NCI-H526 (cell line): ENCODE measurements at places on chromosomes 7 and 10.

GRCh38 chr10:30719832-30720231, 90.3 kb upstream of the LYZL2 start:
- DNase-seq, result no peak

DNA sequence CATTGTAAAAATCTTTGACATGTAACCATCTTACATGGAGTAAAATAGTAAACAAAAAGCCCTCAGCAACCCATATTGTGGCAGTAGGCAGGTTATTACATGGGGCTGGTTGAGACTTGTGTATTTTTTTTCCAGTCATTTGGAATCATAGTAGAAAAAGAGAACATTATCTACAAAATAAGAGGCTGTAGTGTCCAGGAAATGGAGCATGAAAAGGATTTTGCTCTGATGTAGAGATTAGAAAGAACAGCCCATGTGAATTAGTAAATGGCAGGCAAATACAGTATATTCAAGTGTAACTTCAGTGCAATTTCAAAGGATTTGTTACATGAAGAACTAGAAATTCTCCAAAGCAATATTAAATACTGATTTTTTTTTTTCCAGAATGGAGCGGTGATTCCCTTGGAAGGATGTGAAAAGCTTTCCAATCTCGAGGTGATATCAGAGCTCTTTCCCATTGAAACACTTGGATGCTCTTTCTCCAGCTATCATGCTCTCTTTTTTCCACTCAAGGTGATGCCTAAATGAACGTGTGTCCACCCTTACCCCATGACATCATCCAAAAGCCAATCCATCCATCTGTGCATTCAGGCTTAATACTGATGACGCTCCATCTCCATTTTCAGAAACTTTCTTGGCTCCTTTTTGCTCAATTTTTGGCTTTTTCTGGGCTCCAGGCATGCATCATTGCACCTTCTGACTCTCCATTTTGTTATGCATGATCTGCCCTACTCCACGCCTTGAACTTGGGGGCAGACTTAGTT, 1034.7 kb downstream of the TYW1 start:
- DNase-seq, result no peak

DNA sequence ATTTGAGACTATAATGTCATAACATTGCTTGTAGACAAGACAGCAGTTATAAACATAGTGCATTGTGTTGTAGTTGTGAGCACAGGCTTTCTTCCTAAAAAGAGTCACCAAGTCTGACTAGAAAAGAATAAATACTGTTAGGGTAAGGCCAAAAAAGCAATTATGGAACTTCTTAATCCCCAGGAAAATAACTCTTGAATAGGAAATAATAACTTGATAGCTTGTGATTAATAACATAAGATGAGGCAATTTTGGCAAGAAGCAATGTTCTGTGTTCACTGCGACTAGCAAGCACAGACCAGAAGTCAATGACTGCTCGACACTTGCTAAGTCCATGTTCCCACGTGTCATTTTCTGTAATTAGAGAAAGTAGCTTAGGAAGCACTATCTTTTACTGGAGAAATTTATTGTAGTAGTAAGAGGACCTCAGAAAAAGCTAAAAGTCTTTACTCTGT, 97.1 kb downstream of the AGMO start:
- no peak for DNase-seq

DNA sequence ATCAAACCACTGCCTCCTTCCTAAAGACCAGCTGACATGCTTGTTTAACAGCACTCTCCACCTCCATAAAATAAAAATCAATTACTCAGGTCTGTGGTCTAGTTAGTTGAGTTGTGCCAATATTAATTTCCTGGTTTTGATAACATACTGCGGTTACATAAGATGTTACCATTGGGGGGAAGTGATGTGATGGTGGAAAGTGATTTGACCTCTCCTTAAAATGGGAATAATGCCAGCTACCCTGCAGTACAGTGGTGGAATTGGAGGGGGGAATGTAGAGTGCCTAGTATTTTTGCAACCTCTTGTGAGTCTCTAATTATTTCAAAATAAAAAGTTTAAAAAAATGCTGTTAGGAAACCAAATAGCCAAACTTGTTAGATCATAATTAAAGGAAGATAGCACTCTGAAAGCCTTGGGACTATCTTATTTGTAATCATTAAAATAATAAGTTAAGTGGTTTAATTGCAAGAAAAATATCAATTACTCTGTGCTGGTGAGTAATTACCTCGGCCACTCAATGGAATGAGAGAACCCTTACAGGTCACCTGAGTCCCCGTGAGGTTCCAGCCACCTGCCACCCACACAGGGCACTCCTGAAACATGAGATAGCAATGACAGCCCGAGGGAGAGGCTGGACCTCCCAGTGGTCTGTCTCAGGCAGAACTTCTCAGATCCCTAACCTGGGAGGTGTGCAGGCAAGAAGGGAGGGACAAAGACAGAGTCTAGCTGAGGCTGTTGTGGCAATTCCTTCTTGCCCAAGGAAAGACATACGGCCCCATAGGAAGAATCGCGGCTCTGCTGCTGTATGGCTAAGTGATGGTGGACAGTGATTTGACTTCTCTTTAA, 94.1 kb downstream of the SH3PXD2A start:
- no peak for DNase-seq

DNA sequence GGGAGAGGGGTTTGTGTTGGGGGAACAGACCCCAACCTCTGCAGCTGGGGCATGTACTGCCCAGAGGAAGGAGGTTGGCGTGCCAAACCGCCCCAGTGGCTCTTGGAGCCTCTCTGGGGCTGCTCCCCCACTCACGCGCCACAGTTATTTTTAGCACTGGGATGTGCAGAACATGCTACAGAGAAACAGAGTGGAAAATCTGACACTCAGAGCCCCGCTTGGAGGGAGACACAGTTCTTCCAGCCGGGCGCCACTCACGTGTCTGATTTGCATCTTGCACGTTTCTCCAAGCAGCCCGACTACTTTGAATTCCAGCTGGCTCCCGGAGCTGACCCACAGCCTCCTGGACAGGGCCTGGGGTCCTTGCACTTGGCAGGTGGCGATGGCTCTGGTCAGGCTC, 182.0 kb downstream of the RPS24 start:
- DNase-seq, result peak; percentile 93

DNA sequence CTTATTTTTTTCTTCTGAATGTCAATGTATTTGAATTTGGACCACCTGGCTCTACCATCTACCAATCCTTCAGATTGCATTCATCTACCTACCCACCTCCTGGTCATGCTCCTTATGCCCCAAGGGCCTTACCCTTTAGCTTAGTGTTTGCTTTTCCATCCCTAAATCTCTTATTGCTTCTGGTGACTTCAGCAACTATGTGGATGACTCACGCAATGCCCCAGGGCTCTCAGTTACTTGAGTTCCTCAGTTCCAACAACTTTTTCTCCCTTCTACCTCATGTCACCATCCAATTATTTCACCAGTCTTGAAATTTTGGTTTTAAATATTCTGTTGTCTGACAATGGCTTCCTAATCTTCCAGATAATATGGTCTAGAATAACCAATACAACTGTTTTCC, 118.9 kb downstream of the CFAP58 start:
- no peak for DNase-seq

- no peak for DNase-seq
Observed at GRCh38 chr10:1860351-1860750, 123.0 kb upstream of the ADARB2 start.

GRCh38 chr10:70688828-70689227, 16.5 kb downstream of the ADAMTS14 start:
- DNase-seq, result no peak

DNA sequence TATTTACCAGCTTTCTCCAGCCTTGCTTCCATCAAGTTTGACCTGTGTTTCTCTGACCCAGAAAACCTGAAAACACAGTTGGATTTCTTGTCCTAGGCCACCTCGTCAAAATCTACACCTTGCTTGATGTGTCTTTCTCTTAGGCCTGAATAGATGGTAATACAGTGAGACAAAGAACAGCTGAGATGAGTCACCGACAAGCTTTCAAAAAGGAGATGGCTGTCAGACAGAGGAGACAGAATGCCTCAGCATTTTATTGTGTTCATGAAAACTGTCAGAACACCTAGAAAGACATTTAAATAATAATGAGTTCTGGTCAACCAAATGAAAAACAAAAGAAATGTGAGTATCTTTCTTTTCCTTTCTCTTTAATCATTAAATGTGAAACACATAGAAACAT, 119.7 kb upstream of the SORCS1 start:
- DNase-seq, result no peak

GRCh38 chr10:70615784-70616522, 13.4 kb upstream of the PRF1 start:
- DNase-seq, result no peak

GRCh38 chr10:72315611-72316385, 38.9 kb downstream of the DNAJB12 start:
- DNase-seq, result no peak

DNA sequence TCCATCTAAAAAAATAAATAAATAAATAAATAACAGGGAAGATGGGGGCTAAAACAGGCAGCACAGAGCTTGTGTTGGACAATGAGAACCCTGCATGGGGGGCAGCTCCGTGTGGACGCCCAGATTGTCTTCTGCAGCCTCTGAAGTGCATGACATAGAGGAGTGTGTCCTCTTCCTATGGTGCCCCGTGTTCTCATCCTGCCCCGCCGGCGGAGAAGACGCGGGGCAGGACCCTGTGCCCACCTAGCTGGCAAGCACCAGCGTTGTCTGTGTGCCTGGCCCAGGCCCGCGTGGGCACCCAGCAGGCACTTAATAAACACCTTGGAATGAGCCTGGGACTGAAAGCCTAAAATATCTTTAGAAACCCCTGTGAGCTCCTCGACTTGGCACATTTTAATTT, 88.7 kb upstream of the DNAAF5 start:
- no peak for DNase-seq

GRCh38 chr10:65518379-65518778, 1407.5 kb upstream of the LRRTM3 start:
- DNase-seq, result no peak

DNA sequence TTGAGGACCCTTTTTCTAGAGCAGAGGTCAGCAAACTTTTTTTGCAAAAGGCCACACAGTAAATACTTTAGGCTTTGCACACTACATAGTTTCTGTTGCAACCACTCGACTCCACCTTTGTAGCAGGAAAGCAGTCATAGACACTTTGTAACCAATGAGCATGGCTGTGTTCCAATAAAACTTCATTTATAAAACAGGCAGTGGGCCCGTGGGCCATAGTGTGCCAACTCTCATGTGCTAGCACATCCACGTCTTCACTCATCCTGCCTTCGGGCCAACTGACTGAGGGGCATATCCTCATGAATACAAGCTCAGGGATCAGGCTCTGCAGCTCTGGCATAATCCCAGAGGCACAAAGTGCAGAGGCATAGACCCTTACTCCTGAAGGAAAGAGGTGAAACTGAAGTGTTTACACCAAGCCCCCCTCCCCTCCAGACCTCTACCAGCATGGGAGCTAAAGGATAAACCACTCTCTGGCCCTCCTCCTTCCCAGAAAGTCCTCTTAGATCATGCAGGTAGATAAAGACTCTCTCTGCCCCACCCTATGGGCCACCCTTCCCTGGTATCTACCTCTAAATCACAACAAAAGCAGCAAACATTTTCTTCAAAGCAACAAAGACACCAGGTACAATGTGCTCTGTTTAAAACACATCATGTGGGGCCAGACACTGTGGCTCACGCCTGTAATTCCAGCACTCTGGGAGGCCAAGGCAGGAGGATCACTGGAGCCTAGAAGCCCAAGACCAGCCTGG, 71.0 kb downstream of the DLG5 start:
- DNase-seq, result no peak

DNA sequence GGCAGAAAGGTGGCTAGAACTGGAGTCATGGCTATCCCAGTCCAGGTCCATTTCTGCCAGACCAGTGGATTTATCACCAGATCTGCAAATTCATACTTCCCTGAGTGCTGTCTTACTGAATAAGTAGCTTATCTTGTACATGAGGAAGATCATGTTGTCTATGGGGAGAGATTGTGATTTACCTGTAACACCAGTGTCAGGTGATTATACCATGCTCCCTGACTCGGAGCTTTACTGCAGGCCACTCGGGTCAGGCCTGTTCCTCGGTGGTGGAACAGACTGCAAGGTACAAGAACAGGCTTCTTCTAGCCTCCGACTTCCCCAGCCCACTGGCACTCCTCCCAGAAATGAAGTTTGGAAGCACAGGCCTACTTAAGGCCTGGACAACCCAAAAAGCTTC, 42.6 kb upstream of the DLG5 start:
- no peak for DNase-seq

DNA sequence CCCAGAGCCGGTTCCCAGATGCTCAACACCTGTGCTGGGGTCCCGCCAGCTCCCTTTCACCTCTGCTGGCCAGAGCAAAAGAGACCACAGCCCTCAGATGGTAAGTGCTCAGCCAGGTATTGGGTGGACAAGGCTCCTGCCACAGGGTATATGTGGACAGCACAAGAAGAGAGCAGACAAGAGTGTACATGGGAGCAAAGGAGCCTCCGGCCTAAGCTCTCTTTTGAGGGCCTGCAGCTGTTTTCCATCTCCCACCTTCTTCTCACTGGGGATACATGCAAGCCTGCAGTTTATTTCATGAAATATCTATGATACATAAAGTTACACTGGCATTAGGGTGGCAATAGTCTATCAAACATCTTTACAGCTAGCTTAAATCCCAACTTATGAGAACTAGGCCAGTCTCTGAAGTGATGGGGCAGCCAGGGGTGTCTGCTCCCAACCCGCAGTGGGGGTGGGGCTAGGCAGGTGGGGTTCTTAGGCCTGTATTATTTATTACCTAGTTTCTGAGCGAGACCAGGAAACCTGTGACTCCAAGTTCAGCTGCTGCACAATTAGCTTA, 50.4 kb upstream of the DDC start:
- no peak for DNase-seq

DNA sequence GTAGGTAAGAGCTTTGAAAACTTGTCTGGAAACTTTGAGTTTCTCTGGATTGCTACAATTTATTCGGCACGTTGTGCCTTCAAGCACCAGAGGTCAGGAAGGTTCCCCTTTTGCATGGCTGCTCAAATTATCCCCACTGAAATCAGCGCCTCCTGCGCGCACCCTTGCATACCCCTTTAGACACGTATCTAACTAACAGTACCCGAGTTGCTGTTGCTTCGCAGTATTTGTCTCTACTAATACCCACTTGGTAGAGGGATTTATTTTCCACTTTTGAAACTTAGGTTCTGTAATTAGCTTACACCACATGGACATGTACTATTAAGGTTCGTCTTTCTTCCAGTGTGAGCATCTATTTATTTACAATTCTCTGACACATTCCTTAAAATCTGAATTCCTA, 1.6 kb downstream of the MEOX2 start:
- DNase-seq, result no peak

- no peak for DNase-seq
Observed at GRCh38 chr10:77084431-77085144, 553.0 kb downstream of the KCNMA1 start.
